ENCODE measurements at places on chromosomes 6 and 20.

DNA sequence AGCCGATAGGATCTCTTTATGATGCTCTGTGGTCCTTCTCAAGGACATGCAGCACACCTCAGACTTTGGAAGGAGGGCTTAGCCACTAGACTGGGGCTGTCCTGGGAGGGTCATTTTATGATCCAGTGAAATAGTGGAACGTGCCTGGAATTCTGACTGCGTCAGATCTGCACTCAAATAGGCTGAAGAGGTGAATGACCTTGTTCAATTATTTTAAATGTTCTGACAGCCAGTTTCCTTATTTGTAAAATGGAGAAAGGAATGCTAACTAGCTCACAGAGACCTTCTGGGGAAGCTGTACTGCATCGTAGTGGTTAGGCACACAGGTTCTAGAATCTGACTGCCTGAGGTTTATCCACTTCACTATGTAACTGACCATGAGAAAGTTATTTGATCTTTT is 587.5 kb downstream of the MAFB start:
- no peak for DNase-seq

DNA sequence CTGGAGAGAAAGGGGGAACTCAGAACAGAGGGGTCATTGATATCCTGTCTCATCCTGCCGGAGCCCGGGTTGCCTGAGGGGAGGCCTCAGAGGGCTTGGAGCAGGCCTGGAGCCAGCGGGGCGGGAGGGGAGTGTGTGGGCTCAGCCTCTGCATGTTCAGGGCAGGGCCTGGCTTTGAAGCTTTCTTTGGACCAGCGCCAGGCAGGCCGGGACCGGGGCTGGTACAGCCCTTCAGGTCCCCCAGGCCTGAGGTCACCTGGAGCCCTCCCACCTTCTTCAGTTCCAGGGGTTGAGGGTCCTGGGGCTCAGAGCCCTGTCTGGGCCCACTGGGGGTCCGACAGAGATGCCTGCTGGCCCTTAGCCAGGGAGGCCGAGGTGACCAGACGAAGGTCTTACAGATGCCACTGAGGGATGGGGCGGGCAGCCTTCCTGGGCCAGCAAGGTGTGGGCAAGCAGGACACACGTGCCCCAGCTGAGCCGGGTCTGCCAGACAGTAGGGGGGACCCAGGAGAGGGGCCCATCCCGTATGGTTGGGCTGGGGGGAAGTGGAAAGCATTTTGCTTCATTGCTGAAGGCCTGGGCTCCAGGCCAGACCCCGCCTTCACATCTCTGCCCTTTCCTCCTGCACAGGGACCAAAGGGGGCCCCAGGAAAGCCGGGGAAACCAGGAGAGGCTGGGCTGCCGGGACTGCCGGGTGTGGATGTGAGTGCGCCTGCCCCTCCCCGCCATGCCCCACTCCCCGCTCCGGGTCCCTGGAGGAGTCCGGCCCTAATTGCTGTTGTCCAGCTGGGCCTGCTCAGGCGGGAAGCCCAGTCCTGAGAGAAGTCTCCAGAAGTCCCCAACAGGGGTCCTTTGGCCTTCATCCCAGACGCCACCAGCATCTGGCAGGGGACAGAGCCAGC is 2.0 kb downstream of the COL9A3 start:
- DNase-seq, result no peak

GRCh38 chr6:4736371-4736873 is 39.8 kb upstream of the CDYL start:
- no peak for DNase-seq

DNA sequence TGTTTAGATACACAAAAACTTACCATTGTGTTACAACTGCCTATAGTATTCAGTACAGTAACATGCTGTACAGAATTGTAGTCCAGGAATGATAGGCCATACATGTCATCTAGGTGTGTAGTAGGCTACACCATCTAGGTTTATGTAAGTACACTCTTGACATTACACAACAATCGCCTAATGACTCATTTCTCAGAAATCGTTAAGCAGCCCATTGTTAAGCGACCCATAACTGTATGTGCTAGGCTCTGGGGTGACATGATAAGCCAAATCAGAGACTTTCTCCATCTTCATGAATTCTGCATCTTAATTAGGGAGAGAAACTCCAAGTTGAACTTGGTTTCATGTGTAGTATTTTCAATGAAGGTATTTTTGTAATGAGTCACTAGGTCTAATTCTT is 17.2 kb downstream of the STK35 start:
- no peak for DNase-seq
